Stimulated activated naive B cell treated with anti-CD40 and anti-IgM and Interleukin-4, amounts not matched to agents 10 μg/mL and 1 μg/mL and 100 μg/mL, for 72 hours (primary cell): ENCODE measurements at places on chromosomes 12 and 14.

- no peak for DNase-seq
Observed at GRCh38 chr14:26130690-26131089, 467.1 kb downstream of the NOVA1 start.

DNA sequence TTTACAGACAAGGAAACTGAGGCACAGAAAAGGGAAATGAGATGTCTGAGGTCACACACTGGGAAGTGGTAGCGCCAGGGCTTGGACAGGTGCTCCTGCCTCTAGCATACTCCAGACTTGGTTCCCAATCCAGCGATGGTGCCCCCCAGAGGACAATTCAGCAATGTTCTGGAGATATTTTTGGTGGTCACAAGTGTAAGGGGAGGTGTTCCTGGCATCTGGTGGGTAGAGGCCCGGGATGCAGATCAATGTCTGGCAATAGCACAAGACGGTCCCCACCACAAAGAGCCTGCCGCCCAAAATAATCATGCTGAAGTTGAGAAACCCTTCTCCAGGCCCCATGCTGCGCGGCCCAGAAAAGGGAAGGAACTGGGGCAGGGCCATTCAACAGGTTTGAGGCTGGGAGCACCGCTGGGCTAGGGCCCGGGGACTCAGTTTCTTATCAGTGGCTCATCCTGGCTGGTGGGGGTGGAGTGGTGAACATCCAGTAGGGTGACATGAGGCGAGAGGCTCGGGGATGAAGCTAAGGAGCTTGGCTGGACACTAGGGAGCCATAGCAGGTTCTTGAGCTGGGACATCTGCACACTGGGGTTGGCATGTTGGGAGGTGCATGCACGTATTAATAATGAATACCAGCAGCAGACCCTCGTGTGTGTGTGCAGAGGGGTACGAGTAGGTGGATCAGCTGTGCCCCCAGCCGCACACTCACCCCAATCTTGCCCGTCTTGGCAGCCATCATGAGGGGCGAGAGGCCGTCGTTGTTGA lies 35.1 kb downstream of the TRPV4 start:
- DNase-seq = no peak

DNA sequence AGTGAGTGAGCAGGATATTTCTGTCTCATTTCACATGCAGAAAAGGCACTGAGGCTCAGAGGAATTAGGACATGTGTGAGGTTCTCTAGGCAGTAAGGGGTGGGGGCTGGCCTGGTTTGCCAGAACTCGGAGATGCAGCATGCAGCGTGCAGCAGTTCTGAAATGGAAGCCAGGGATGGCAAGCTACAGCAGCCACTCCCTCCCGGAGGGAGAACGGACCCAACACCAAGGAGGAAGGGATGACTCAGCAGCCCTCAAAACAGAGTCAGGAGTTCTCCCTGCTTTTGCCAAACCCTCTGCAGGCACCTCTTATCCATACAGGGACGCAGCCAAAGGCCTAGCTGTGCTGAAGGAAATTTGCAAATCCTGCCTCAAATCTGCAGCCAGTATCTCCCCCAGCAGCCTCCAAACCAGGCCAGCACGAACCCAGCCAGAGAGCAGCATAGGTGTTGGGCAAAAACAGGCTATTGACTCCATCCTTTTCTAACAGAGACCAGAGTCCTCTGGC lies 10.3 kb upstream of the SERPINA3 start:
- DNase-seq = no peak

- DNase-seq = no peak
Observed at GRCh38 chr14:56195223-56195622, 77.0 kb downstream of the PELI2 start.

GRCh38 chr14:48628870-48629269 lies 953.5 kb upstream of the MDGA2 start:
- no peak for DNase-seq

DNA sequence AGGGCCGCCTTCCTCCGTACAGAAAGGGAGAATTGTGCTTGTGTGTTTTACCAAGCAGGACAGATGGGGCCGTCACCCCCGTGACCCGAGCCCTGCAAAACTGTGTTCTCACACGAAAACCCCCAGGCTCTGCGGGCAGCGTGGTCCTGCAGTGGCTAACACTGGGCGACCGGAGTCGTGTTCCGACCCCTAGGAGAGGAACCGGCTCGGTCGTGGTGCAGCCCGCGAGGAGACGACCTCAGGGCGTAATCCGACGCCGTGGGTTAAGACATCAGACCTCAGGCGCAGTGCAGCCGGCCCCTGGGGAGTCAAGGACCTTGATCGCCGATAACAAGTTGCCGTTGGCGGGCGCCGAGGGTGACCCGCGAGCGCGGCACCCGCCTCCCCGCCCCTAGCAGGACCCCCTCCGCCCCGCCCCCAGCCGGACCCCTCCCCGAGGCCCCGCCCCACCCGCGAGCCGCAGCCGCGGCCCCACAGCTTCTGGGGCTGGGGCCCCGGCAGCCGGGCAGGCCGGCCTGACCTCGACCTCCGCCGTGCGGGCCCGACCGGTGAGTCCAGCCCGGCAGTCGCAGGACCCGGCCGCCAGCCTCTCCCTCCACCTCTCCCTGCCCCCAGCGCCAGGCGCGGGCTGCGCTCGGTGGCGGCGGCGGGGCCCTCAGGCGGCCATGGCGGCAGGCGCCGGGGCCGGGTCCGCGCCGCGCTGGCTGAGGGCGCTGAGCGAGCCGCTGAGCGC lies at the start of gene CHPT1:
TSS of gene CHPT1 (plus strand) at position 444 of the 733 bp plus-strand sequence. CDS start at position 666, 222 bp downstream.
- peak; percentile 80 for DNase-seq

DNA sequence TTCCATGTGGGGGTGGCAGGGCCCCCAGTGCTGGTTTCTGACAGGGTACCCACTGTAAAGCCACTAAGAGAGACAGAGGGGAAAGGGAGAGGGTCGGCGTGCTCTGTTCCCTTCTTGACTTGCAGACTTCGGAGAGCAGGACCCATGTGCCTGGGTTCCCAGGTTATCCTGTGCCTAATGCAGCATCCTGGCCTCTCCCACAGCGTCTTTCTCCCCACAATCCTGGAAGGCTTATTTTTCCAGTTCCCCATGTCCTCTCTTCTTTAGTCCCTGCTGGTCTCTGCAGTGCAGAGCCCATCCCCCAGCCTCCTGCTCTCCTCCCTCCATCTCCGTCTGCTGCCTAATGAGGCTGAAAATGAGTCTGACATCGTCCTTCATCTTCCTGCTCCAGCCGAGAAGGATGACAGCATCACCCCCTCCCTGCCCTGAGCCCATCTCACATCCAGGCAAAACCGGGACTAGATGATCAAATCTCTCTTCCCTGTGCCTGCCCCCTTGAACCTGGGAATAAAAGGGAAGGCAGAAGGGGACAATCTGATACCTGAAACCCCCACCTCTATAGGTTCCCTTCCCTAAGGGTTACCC lies 15.1 kb downstream of the CALCOCO1 start:
- DNase-seq = no peak

DNA sequence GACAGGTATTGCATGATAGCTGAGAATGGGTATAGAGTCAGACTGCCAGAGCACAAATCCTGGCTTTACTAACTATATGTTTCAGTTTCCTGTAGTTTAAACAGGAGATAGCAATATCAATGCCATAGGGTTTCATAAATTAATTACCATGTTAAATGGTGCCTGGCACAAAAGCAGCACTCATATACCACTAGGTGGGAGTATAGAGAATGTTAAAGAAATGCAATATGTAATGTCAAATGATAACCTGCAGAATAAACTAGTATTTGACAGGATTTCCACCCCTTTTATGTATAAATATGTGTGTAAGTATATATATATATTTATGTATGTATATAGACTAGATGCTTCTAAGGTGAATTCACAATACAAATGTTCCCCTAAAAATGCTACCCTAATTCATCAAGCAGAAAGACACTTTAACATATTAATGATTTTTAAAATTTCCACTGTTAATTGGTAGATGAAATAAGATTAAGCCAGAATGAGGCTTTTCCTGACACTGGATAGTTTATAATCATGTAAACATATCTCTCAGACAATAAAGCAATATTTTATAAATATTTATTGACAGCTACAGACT lies 8.6 kb downstream of the WDR89 start:
- no peak for DNase-seq

DNA sequence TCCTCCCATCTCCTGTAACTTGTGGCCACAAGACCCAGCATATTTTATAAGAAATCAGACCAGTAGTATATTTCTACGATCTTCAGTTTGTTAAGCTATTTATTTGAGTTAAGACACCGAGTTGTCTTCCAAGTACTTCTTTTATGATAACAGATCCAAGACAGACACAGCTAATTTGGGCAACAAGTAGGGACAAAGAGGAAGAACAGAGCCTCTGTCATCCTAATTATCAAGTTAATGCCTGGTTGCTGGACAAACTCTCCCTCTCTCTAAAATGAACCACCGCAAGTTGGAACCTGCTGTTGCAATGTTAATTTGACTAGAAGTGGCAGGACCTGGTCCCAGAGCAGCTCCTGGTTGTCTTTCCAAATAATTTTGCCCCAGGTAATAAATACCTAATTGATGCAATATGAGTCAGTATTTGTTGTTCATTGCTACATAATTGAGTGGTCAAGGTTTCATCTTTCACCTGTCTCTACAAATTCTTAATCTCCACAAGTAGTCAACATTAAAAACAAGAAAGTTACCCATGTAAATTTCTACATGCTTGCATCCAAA lies 323.7 kb downstream of the PAWR start:
- no peak for DNase-seq

DNA sequence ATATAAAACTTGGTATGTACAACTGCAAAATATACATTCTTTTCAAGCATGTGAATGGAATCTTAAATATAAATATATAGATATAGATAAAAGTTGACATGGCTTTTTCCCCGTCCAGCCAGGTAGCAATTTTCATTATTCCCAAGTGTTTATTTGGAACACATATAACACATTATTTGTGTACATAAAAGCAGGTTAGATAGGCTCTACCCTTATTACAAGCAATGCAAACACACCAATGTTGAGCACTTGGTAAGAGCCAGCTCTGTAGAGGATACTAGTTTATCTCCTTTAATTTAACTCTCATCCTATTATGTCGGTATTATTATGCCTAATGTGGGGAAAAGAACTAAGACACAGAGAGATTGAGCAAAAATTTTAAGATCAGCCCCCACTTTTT lies 7.0 kb upstream of the INSM2 start:
- no peak for DNase-seq

GRCh38 chr12:96420277-96420835 lies 20.1 kb upstream of the CDK17 start:
- no peak for DNase-seq

GRCh38 chr12:132094269-132094891 lies 49.7 kb downstream of the DDX51 start:
- DNase-seq = no peak

- DNase-seq = no peak
Observed at GRCh38 chr12:71432936-71433335, 6.7 kb upstream of the LGR5 start.

GRCh38 chr14:23931721-23932289 lies 21.8 kb upstream of the DHRS4 start:
- DNase-seq = no peak

- no peak for DNase-seq
Observed at GRCh38 chr12:98803468-98804209, 158.5 kb downstream of the APAF1 start.
